ENCODE measurements at places on chromosomes 7 and 10.

DNA sequence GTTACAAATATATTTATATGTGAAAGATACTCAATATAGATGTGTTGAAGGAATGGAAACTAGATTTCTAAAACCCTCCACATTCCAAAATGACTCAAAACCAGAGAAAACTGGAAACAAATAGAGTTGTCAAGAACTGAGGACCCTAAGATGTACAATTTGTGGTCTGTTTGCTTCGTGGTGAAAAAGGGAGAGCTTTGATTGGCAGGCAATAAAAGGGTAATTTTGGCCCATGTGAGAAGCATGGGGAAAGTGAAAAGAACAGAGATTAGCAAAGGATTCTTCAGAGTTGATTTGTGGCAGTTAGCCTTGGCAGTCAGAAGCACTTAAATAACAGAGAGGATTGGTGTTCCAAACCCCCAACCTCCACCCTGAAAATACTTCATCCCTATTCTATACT lies 37.1 kb upstream of the DKK1 start:
- no peak for DNase-seq

DNA sequence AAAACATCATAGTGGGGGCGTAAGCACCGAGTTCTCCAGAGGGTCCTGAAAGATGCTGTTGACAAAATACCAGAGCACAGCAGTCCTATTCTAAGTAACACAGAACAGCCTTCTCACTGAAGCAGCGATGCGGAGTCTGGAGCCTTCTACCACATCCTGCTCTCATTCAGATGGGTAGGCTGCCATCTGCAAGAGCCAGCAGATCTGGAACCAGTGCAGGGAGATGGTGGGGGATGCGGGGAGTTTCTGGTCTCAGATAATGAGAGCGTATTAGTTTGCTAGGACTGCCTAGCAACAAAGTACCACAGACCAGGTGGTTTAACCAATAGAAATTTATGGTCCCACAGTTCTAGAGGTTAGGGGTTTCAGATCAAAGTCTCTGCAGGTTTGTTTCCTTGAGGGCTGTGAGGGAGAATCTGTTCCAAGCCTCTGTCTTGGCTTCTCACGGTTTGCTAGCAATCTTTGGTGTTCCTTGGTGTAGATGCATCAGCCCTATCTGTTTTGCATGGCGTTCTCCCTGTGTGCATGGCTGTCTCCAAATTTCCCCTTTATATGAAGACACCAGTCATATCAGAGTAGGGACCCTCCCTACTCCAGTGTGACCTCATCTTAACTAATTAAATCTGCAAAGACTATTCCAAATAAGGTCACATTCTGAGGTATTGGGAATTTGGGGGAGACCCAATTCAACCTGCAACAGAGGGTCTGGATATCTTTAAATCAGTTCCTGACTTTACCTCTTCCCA lies 52.0 kb upstream of the STEAP1B start:
- DNase-seq = no peak

DNA sequence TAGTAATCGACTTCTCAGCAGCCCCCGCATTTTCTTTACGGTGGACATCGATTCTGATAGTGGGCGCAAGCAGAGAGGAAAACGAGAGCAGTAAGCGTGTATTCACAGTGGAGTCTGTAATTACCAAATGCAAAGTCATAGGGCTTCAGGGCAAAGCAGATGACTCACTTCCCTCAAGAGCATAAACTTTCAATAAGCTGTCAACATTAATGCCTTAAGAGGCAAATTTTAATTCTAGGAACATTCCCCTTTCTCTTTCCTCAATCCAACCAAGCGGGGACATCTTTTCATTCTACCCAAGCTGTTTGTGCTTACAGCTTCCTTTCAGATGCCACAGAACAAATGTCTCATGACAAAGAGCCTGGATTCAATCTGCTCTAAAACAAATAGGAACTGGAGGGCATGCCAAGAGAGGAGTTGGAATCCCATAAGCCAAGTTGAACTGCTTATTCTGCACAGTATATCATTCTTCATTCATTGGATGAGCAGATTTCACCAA lies 48.6 kb downstream of the MALSU1 start:
- DNase-seq = no peak

DNA sequence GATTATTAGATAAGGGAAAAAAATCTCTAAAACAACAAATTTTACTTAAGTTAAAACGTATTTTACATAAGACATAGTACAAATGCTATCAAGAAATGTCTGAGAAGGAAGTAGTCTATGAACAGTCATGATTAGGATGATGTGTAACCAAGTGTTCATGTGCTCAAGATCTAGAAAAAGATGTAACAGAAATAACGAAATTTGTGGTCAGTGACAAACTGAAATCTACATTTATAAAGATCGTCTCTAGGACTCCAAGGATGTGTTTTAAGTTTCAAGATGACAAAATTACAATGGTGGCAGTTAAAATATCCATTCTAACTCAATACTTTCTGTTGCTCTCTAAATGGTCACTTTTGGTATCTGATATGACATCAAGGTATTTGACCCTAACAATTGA lies 17.2 kb downstream of the PPP3CB start:
- no peak for DNase-seq

DNA sequence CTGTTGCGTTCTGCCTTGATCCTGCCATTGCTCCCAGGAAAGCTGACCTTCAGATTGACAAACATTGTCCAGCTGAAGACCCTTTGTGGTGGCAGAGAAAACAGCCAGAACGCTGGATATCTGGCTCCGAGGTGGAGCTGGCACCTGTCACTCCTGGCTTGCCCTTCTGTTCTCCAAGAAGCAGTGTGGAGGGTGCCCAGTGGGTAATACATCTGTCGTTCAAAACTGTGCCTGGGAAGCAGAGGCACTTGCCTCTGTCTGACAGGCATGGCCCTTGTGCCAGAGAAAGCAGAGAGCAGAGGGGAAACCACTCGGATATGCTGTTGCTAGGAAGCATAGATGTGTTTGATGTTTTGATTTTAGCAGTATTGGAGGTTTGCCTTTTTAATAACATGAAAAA lies 231.4 kb downstream of the BMPER start:
- DNase-seq = no peak

Data from D721Med (cell line).